Activated naive CD4-positive, alpha-beta T cell treated with anti-CD3 and anti-CD28 coated beads, Interleukin-2, amount 50 U/mL, for 16 hours (primary cell): ENCODE measurements at places on chromosomes 4 and X.

DNA sequence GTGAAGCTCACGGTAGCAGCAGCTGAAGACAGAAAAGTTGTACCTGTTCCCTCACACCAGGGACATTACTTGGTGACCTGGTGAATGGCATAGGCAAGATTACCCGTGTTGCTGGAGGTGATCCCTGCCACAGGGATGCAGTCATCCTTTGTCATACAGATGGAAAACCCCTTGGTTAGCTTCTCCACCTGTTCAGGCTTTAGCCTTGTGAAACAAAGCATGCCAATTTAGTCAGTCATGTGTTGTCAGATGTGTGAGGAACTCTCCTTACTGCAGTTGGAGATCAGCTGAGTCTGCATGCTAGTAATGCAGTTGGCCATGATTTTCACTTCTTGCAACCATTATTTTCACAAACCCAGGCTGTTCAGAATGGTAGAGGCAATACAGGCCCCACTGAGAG, 41.0 kb downstream of the AMELX start:
- no peak for DNase-seq

DNA sequence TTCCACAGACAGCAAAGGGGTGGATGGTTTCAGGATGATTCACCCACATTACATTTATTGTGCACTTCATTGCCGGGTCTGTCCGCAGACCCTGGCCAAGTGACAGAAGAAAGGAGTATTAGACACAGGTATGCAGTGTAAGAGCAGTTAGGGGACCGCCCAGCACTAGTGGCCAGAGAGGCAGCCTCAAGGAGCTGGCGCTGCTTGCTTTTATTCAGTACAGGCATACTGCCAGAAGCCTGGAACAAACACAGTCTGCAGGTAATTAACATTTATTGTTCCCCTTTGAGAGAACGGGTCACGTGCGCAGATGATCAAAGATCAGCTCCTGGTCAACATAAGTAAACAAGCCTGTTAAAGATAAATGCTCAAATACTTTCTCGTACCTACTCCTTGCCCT, 1639.0 kb upstream of the IGFBP7 start:
- DNase-seq: no peak

DNA sequence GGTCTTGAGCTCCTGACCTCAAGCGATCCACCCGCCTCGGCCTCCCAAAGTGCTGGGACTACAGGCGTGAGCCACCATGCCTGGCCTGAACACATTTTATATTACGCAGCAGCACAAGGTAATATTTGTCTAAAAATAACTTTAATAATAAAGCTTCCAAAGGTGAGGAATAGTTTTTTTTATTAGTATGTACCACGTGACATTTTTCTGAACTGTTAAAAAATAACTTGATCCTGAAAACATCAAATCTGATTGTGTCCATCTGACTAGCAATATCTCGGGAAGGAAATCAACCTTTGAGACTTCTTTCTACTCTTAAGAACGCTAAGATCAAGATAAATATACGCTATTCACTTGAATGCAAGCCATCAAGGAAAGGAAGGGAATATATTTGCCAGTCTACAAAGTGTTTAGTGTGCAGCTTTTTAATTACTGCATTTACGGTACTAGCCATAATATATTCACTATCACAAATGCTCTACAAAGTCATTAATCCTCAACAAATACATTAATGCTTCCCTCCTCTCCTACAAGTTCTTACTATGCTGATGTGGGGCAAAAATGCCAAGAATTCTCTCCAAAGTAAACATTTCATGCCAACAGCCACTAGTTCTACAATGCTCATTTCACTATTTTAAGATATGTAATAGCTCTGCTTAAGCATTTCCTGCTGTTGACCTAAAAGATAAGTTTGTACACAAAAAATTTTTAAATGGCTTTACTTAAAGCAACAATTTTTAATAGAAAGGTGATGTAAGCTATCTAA, 143.6 kb downstream of the APBB2 start:
- DNase-seq: no peak

- no peak for DNase-seq
Measured at GRCh38 chr4:103306870-103307375, 108.8 kb upstream of the CENPE start.

- no peak for DNase-seq
Measured at GRCh38 chr4:107996949-107997788, 7.5 kb downstream of the HADH start.

- no peak for DNase-seq
Measured at GRCh38 chr4:165170819-165171218, 36.5 kb upstream of the KLHL2 start.

- no peak for DNase-seq
Measured at GRCh38 chrX:139194571-139195280, 335.8 kb upstream of the F9 start.

- no peak for DNase-seq
Measured at GRCh38 chr4:172688534-172688933, 480.1 kb upstream of the GALNT7 start.

DNA sequence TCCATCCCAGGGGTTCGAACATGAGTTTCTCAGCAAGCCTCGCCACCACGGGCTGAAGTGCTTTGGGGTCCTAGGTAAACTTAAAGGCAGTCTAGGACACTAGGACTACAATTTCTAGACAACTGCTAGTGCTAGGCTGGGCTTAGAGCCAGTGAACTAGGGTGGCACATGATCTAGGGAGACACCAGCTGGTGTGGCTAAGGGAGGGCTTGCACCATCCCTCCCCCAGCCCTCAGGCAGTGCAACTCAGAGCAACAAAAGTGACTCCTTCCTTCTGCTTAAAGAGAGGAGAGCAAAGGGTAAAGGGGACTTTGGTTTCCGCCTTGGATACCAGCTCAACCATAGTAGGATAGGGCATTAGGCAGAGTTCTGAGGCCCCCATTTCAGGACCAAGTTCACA, 162.5 kb upstream of the AFF2 start:
- no peak for DNase-seq

GRCh38 chr4:139901531-139902320, 236.1 kb downstream of the MGST2 start:
- no peak for DNase-seq

GRCh38 chr4:107548211-107548905, 171.7 kb downstream of the PAPSS1 start:
- no peak for DNase-seq

GRCh38 chr4:104966349-104967033, 180.2 kb upstream of the TET2 start:
- no peak for DNase-seq

GRCh38 chr4:152735396-152735859, 44.1 kb downstream of the TIGD4 start:
- DNase-seq: no peak

GRCh38 chrX:68896581-68896980, 67.8 kb downstream of the EFNB1 start:
- DNase-seq: no peak

DNA sequence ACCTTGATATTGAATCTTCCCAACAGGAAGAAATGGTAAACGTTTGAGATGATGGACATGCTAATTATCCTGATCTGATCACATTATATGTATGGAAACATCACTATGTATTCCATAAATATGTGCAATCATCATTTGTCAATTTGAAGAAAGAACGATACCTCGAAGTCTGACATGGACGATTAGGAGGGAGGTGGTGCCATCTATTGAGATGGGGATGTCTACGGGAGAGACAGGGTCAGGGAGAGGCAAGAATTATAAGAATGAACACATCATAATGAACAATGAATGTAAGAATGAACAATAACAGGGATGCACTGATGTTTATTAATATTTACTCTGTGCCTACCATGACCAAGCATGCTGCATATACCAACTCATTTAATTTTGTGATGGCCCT, 93.7 kb upstream of the SOD3 start:
- no peak for DNase-seq

- DNase-seq: no peak
Measured at GRCh38 chr4:154714339-154715040, 29.3 kb upstream of the LRAT start.

DNA sequence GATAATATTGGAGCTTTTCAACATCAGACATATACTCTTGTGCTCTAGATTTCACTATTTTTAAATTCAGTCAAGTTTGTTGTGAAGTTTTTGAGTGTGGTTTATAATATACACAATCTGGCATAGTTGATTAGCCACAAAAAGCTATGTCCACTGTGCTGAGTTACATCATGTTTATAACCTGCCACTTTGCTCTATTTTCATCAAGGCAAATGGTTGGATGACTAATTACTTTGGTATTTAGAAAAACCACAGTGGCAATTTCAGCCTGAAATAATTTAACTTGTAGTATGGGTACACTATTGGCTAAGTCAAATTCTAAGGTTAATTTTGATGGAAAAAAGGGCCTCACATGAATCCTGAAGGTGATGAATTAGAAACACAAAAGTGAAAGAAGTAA, 262.6 kb downstream of the C4orf33 start:
- DNase-seq: no peak

GRCh38 chr4:117664706-117665444, 369.4 kb upstream of the NDST3 start:
- DNase-seq: no peak

- DNase-seq: no peak
Measured at GRCh38 chr4:185036019-185036418, 17.7 kb downstream of the HELT start.

GRCh38 chrX:68731254-68731653, 83.8 kb downstream of the STARD8 start:
- no peak for DNase-seq

GRCh38 chrX:46831765-46832327, 5.0 kb upstream of the RP2 start:
- no peak for DNase-seq

- no peak for DNase-seq
Measured at GRCh38 chr4:67052814-67053675, 492.3 kb downstream of the CENPC start.

DNA sequence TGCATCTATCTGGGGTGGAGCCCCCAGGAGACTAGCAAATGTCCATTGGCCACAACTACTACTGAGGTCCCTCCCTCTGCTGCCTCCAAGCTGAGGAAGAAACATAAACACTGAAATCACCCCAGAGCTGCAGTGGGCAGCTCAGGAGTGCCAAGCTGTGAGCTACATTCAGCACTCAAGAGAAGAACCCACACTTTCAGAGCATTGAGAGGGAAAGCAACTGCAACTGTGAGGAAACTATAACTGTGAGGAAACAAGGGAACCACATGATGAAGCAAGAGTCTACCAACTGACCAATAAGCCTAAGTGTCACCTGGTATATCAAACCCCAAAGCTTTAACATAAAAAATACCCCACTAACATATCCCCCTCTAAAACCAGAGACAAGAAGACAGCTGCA, 373.5 kb upstream of the TACR3 start:
- DNase-seq: no peak

- no peak for DNase-seq
Measured at GRCh38 chr4:61500883-61501282, 300.8 kb downstream of the ADGRL3 start.

DNA sequence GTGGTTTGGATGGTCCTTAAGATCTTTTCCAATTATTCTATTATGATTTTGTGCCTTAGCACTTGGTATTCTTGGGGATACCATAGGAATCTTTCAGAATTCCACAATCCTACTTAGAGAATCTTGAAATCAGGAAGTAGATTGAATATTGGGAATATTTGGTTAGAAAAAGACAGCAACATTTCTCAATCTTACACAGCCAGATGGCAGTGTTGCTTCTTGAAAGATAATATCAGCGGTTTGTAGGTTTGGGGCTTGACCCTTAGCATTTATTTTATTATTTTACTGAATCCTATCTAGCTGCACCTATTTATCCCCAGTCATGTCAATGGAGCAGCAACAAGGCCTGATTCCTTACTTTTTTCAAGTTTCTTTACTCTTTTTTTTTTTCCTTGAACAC, 28.6 kb downstream of the MAGEB1 start:
- no peak for DNase-seq

DNA sequence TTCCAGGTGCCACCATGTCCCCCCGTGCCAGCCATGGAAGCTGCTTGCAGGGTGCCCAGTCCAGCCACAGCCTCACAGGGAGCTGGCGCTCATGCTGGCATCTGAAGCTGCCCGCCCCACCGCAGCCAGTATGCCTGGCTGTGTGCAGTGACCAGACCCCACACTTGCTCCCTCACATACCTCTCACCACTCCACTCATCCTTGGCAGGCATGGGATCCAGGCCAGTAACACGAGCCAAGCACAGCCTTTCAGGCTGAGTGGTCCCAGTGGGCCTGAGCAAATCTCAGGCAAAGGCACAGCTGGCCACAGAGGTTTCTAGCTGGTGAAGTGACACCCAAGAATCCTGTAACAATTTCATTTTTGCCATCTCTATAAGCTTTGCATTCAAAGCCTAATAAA, 48.4 kb upstream of the SEC24B start:
- DNase-seq: no peak

- DNase-seq: no peak
Measured at GRCh38 chr4:26050671-26051070, 136.7 kb downstream of the SMIM20 start.

GRCh38 chrX:68421636-68422035, 11.7 kb downstream of the OPHN1 start:
- no peak for DNase-seq

DNA sequence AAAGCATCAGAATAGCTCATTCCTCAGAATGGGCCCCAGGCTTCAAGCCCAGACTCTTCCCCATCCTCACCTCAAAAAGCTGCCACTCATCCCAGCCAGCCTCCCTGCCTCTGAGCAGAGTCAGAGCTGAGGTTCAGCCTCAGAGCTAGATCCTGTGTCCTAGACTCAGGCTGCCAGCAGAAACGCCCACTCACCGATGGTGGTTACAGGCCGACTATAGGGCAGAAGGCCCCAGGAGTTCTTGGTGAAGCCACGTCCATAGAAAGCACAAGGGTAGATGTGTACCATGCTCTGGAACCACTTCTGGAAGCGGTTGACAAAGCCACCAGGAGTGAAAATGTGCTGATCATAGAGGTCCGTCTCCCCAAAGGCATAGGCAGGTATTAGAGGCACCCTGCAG, 7.7 kb downstream of the AWAT2 start:
- DNase-seq: no peak

DNA sequence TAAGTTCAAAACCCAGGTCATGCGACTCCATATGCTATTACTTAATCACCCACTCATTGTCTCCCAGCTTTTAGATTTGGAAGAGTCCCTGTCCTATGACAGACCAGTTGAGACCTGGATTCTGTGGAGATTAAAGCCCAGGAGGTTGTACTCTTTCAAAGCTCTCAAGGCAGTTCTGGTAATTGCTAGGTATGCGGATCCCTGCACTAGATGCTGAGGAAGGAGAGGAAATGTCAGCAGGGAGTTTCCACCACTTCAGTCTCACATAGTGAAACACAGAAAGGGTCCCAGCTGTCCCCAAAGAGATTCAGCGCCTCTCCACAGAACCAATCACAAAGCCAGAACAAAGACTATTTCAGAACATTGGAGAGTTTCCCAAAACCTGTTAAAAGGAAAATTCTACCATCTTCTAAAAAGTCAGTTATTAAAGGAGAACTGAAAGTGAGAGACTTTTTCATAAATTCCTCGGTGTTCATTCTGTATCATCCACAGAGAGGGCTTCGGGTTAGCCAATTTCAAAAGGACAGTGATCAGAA, 53.4 kb downstream of the IRF2 start:
- no peak for DNase-seq

GRCh38 chrX:41655631-41656030, 33.1 kb upstream of the GPR34 start:
- no peak for DNase-seq

GRCh38 chr4:136306361-136306760, 1225.9 kb downstream of the PCDH18 start:
- DNase-seq: no peak

- DNase-seq: no peak
Measured at GRCh38 chr4:87811977-87812376, 12.6 kb downstream of the IBSP start.
